ENCODE measurements at places on chromosomes 16 and 17.
A peak's percentile ranks its signal among the peaks of the same experiment; 100 is the strongest.

- peak; percentile 55 for DNase-seq
Observed at GRCh38 chr17:75105126-75106080, 4.4 kb upstream of the ARMC7 start.

GRCh38 chr17:40018211-40019121, 3.2 kb downstream of the CSF3 start:
- no peak for DNase-seq

- DNase-seq: no peak
Observed at GRCh38 chr17:58329810-58330537, 1.4 kb upstream of the TSPOAP1 start.

DNA sequence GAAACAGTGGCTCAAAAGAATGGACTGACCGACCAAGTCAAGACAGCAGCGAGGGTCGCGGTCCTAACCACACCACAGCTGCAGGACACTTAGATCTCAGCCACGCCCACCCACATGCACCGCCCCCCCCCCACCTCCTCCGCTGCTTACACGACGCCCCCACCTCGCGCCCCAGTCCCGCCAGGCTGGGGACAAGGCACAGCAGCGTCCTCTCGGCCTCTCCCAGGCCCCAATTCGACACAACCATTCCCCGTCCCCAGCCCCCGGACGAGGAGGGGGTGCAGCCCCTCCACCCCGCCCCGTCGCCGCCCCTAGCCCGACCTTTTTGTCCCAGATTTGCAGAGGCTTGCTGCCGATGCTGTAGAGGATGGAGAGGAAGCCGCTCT, 477 bp downstream of the CFAP20 start:
- no peak for DNase-seq

DNA sequence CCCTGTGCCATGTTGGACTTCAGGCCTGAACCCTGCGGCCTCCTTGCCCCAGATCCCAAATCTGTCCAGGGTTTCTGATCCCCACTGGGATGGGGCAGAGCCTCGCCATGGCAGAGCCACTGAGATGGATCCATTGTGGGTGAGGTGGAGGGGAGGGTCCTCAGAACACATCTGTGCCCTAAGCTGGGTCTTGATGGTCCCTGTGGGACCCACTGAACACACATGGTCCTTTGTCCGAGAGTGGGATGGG, 38.0 kb upstream of the KSR1 start:
- DNase-seq: no peak

GRCh38 chr17:81395600-81396277, 482 bp downstream of the BAHCC1 start:
- no peak for DNase-seq

DNA sequence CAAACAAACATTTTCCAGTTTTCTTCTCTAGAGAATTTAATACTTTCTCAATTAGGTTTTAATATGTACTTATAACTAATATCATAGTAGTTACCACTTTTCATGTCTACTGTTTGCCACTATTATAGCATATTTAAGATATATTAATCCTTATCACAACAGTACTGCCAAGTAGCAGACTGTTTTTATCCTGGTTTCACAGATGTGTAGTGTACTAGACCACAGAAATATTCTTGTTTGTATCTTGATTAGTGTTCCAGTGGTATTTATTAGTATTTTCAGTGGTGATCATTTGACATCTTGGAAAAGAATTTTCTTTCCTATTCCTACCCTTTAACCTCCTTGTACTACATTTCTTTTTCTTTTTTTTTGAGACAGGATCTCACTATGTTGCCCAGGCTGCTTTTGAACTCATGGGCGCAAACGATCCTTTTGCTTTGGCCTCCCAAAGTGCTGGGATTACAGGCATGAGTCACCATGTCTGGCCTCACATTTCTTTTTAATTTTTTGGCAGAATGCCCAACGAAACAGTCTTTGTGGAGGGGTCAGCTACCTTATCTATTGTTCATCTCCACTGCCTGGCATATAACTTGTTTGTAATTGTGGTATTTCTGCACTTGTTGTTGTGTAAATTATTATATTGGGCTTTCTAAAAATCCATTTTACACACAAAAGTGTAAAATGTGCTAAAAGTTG, 27.2 kb downstream of the MAP2K4 start:
- peak; percentile 15 for DNase-seq

DNA sequence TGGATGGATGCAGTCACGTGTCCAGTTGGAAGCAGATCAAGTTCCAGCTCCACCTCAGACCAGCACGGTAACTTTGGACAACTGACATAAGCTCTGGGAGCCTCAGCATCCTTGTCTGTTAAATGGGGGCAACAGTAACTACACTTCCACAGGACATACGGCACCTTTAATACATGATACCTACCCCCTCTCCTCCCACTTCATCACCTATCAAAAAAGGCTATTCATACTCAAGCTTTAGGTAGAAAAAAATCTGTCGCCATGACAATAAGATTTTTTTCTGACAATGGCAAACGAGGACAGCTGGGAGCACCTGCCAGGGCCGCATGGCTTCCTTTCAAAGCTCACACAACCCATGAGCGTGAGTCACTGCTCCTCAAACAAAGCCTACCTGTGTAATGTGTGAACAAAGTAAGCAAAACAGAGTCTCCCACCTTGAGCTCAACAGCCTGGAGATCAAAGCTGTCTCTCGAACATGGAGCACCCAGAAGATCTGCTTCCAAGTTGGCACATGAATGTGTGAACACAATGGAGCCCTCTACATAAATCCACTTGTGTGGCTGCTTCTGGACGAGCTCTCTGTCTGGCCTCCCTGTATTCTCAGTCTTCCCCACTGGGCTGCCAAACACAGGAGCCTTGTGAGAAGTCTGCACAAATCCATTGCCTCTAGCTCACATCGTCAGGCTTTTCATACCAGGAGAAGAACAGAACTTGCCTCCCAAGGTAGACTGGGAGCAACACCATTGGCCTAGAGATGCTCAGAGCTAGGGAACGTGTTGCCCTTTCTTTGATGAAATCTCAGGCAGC, 459.7 kb downstream of the SOX9 start:
- no peak for DNase-seq

- no peak for DNase-seq
Observed at GRCh38 chr17:66317629-66318028, 15.2 kb downstream of the PRKCA start.

DNA sequence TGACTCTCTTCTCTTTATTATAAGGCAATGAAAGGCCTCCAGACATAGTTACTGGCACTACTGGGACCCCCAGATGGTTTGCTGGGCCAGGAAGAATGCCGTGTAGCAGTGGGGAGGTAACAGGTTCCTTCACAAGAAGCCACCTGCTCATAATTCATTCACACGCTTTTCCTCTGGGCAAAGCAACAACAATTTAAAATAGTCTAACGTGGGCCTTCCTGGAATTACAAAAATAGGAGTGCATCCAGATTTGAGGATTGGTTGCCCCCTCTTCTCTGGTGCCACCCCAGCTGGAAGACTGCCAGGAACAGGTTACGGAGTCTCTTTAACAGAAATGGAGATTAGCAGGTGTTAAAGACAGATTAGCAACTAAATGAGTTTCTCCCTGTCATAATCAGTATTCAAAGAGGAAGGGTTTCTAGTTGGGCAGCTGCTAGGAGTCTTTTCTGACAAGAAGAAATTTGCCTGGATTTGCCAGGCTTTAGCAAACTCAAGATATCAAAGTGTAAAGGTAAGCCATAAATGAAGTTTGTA, 409.6 kb downstream of the NPIPA8 start:
- no peak for DNase-seq

- DNase-seq: peak; percentile 54
Observed at GRCh38 chr17:7313088-7313889, 1.9 kb downstream of the GPS2 start.

- DNase-seq: peak; percentile 88
Observed at GRCh38 chr17:5516060-5516792, 29.9 kb downstream of the MIS12 start.

- DNase-seq: peak; percentile 48
Observed at GRCh38 chr17:41544491-41544892, 16.4 kb upstream of the KRT19 start.

GRCh38 chr17:51165680-51166197, 472 bp upstream of the NME2 start:
- no peak for DNase-seq

DNA sequence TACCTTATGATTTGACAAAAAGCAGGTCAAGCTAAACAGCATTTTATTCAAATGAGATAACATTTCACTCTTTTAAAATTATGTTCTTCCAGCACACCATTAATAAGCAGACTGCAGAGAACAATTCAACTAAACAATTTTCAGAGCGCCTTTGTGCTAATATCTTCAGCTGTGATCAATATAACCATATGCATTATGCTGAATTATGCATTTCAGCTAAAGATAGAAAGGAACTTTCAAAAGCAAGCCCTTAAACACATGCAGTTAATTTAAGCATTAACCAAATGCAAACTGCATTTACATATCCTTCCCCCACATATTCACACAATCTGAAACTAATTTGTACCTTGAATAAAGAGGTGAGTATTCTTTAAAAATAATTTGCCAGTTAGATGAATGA, 41.6 kb downstream of the RPGRIP1L start:
- no peak for DNase-seq

DNA sequence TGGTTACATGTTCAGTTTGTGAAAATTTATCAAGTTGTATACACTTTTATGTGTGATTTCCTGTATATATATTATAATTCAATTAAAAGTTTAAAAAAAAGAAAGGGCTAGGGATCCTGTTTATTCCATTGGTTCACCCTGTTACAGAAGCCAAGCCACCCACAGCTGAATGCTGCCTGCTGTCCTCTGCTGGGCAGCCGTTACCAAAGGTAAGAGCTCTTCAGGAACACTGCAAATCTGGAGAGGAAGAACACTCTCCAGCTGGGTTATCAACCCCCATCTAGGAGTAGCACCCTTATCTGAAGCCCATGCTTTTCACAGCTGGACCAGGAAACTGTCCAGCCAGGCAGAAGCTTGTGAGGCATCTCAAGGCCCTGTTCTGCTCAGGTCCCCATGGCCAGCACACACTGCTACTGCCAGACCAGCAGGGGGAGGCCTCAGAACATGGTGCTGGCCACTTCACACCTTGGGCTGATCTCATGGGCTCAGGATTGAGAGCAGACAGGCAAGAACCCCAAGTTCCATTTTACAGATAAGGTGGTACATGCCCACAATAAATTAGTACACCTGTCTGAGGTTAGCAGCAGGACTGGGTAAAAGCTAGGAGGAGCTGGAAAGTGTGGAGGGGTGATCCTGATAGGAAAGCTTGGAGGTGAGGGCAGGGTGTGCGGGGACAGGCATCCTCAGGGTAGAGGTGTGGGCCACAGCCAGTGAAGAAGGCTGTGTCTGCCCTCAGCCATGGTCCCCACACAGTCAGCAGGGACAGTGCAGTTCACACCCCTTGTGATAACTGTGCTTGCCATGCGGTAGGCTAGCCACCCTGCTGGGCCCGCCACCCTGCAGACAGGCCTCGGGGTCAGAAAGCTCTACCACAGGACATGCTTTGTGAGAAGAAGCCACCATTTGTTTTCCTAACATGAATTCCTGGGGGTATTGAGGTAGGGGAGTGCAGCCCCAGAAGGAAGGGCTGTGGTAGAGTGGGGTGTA, 54.3 kb upstream of the SREBF1 start:
- peak; percentile 57 for DNase-seq

- peak; percentile 65 for DNase-seq
Observed at GRCh38 chr17:19724501-19725420, 8.4 kb upstream of the SLC47A2 start.

GRCh38 chr17:46020998-46021397, 21.9 kb downstream of the STH start:
- no peak for DNase-seq

GRCh38 chr17:51427856-51428255, 167.5 kb downstream of the UTP18 start:
- no peak for DNase-seq

DNA sequence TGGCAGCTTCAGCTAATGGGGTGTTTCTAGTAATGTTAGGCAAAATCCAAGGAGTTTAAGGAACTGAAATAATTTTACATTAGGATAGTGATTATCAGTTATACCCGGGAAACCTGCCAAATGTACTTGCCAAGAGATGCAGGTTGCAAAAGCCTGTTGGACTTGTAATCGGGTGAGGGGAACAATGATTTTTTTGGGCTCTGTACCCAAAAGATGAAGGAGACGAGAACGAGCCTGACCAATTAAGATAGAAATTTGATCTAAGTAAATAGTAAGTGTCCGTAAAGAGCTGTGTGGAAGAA, 56.3 kb upstream of the ARL4D start:
- DNase-seq: no peak

DNA sequence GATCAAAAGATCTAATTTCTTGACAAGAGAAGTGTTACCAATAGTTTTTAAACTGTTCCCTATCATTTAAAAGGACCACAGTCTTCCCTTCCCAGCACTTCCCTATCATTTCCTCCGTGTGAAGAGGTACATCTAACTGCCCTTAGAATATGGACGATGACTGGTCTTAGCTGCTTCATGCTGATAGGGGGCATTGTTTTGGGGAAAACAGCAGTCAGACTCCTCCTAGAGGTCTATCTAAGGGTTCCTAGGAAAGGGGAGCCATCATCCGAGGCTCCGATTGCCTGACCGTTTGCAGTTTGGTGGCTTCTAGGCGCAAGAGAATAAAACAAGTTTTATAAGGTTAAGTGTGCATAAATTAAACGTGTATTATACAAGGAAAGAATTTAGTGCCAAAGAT, 7.1 kb downstream of the FZD2 start:
- DNase-seq: no peak

All from PC-9 (cell line).